ENCODE measurements at places on chromosomes 5 and 9. TPM values are rescaled to one million over a fixed set of nuclear protein-coding genes. Genes with fewer than 3 reads are reported as not detected.

Gene NR2F1-AS1
- total RNA-seq, result 12.2 TPM

Gene NUDT2
- 40.4 TPM for total RNA-seq

Gene SLC6A3
- total RNA-seq, result not detected

Gene ZNF483
- 1.6 TPM for total RNA-seq

Gene ARHGEF28
- 77.3 TPM for total RNA-seq

Gene SLC34A3
- not detected for total RNA-seq

Gene GABBR2
- 0.61 TPM for total RNA-seq

Gene LRRC19
- not detected for total RNA-seq

Gene C9orf153
- total RNA-seq, result not detected

Gene RPL35
- total RNA-seq, result 2,855 TPM

Gene STK32A
- not detected for total RNA-seq
